ENCODE measurements at places on chromosomes 12 and 14. TPM values are rescaled to one million over a fixed set of nuclear protein-coding genes. Genes with fewer than 3 reads are reported as not detected.

The BATF gene
- total RNA-seq = 0.47 TPM

The PRKD1 gene
- total RNA-seq = 20.0 TPM

The CD163 gene
- 1.4 TPM for total RNA-seq

The LGR5 gene
- not detected for total RNA-seq

DNA sequence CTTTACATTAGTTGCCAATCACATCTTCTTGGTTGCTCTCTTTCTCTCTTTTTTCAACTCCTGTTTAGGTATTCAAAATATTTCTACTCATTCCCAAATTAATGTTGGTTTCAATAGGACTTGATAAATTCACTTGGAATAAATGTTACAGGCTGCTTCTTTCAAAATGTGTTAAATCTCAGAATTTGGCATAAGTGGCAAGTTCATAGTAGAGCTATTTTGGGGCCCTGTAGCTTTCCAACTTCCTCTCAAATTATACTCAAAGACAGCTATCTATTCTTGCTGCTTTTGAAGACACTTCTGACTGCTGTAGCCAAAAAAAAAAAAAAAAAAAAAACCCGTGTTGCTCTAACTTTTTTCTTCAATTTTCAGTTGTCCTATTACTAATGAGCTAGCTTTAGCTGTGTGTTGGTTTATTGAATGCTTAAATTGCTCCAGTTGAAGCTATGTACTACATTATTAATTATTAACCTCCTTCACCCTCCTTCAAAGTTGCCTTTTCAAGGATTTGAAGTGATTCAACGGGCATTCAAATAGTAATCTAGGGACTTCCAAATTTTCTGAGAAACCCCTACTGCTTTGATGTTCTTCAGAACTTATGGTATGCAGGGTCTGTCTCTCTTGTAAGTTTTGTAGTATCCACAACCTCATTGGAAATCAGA lies 554.6 kb upstream of the FLRT2 start:
- DNase-seq = no peak

GRCh38 chr12:93856611-93857010 lies 179.4 kb downstream of the CRADD start:
- DNase-seq = no peak

DNA sequence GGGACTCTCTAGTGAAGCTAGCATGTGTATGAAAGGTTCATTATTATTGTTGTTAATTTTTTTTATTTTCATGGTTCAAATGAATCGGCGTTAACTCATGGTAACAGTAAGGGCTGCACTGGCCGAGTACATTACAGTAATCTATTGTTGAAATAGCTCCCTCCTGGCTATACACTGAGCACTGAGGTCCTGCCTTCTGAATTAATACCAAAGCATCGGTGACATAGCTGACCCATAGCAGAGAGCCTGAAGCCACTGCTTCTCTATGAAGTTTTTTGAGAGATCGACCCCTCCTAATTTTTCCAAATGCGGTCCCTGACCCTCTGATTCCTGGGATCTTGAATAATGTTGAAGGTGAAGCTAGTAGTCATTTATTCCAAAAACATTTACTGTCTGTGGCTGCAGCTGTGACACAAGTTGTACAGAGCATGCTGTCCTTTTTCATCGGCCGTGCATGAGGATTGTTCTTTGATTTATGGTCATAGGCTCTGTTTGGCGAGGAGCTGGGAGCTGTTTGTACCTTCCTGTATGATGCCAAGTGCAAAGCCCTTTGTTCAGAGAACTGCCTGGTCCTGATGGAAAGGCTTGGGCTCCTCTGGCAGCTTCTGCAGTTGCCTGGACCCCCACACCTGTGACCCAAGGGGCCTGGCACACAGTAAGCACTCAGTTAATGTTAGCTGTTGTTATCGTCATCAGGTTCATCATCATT lies 486.5 kb downstream of the EGLN3 start:
- no peak for DNase-seq

DNA sequence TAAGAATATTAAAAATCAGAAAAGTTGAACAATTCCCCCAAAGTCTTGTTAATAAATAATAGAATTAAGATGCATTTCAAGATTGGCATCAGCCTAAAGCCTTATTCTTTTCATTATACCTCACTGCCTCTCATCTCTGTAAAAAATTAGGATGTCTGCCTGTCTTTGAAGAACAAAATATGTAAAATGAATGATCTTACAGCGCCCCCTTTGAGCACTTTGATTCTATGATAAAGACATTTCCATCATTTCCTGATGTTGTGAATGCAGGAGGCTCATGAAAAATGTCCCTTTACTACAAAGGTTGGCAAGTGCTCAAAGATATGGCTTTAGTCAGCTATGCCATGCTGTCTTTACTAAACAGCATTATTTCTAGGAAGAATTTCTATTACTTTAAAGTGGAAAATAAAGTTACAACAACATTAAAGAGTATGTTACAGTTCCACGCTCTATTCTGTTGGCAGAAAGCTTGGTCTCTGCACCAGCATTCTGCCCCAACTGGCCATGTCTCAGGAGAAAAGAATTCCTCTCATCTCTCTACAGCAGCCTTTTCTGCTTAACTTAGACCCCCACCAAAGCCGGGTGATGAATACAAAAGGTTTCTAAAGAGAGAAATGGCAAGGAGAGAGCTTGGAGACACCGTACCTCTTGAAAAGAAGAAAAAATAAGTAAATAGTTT lies 95.1 kb downstream of the LLPH start:
- DNase-seq = no peak
